ENCODE measurements at places on chromosomes 1 and 21.

- no peak for DNase-seq
Observed at GRCh38 chr1:213054733-213055591, 3.9 kb downstream of the RPS6KC1 start.

GRCh38 chr1:74161497-74161896 is 36.5 kb downstream of the LRRIQ3 start:
- DNase-seq, result no peak

- no peak for DNase-seq
Observed at GRCh38 chr1:241396747-241397681, 40.0 kb upstream of the RGS7 start.

DNA sequence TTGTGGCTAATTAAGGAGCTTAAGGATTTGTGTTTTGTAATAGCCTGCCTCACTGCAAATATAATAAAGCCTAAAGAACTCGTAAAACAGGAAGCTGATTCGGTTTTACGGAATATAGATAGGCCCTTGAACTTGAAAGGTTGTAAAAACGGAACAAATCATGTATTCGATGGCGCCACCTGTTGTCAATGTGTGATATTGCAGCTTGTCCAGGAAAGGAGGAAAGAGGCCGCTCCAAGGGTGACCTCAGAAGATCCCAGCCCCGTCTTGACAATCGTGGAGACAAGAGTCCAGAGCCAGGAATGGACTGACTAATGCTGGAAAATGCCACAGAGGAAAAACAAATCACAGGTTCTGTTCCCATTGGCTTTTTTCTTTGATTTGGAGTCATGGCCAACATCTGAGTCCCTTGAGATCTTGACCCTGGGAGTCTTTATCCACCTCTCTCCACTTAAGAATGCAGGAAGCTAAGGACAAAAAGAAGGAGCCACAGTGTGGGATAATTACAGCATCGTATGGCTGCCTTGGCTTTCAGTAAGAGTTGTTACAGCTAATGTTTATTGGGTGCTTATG is 7.0 kb upstream of the IGSF21 start:
- no peak for DNase-seq

GRCh38 chr1:76826072-76826845 is 41.0 kb upstream of the ST6GALNAC5 start:
- DNase-seq, result no peak

GRCh38 chr1:86224651-86225310 is 68.2 kb upstream of the COL24A1 start:
- no peak for DNase-seq

GRCh38 chr1:27053977-27054753 is 41.5 kb upstream of the TENT5B start:
- no peak for DNase-seq

DNA sequence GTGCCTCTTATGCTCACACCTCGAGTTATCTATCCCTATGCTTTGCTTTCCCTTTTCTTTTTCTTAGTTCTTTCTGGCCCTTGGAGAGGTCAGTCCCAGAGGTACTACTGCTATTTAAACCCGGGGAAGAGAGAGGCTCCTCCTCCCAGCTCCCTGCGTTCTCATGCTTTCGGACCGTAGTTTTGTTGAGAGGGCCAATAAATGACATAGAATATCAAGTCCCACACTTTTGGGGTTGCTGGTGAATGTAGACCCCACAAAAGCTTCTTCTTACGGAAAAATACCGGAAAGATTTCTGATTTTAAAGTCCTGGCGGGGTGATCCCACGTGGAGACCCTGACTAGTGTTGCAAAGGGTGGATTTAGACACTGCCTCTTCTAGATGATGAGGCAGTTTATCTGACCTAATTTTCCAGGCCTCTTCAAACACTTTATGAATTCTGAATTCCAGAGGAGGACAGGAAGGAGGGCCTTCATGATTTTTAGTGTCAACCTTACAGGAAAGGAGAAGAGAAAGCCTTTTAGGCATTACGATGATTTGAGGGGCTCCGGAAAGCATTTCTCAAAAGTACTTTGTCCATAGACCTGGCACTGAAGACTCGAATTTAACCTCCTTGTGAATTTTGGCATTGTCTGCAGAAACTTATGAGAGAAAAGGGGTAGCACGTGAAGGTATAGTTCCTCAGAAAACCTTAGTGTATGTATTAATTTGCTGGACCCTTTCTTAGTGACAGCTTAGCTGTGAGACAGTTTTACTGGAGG is 694 bp downstream of the TMEM167B start:
- DNase-seq, result no peak

DNA sequence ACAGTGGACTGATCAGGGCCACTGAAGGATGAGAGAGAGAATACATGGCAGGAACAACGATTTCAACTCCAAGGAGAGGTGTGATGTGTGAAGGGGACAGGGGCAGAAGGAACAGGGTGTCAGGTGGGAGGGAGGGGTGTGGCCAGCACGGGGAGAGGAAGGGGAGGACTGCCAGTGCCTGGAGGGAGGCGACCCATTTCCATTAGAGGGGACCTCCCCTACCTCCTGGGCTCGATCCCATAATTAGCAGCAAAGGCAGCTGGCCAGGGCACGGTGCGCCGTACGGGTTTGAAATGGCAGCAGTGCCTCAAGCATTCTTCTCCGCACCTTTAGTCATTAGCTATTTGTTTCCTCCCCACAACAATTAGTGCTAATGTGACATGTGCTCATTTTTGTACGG is 22.7 kb downstream of the CRYAA start:
- DNase-seq, result no peak

DNA sequence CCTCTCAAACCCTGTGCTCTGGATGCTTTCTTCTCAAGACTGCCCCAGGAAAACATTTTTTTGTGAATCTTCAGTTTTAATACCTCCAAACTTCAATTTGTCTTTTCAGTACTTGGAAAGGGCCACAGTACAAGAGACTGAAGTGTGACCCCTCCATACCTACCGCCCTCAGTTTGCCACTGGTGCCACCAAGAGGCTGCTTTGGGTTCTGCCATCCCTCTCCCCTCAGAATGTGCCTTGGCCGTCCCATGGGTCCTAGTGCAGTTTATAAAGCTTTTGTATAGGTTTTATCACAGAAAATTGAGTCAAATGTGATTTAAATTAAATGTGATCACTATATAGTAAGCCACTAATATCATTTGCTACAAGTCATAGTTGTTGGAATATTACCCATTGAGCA is 60.8 kb upstream of the PGD start:
- DNase-seq, result no peak

- no peak for DNase-seq
Observed at GRCh38 chr1:224670506-224670905, 54.4 kb downstream of the CNIH3 start.

DNA sequence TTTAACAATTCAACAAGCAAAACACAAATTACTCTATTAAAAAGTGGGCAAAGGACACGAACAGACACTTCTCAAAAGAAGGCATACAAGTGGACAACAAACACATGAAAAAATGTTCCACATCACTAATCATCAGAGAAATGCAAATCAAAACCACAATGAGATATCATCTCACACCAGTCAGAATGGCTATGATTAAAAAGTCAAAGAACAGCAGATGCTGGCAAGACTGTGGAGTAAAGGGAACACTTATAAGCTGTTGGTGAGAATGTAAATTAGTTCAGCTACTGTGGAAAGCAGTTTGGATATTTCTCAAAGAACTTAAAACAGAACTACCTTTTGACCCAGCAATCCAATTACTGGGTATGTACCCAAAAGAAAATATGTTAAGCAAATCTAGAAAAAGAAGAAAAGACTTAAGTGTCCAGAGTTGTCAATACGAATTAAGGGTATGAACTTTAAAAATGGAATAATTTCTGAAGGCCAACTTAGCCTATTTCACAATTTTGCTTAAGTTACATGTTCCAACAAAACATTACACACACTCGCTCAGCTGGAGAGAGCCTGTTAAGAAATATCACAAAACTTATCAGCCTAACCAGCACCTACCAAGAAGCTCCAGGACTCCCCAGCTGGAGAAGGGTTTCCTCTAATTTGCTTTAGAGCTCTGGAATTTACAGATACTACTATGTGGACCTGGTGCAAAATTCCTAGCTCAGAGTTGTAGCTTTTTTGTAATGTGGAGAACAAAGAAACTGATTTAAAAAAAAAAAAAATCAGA is 232.1 kb downstream of the DUSP10 start:
- DNase-seq, result no peak

DNA sequence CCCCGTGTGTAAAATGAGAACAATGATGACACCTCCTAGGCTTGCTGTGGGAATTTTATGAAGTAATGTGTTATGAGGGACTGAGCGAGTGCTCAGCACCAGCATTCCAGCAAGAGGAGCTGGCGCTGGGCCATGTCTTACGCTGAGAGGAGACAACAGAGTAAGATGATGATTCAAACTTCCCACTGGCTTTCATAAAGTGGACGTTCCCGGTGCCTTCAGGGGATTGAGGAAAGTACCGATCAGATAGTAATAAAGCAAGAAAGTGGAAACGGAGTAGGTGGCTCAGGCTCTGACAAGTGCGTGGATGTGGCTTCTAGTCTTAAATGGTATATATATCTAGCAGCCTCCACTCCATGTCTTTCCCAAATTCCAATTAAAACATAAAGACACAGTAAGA is 23.8 kb downstream of the EPHA10 start:
- no peak for DNase-seq

GRCh38 chr1:64033667-64034220 is 169.7 kb upstream of the UBE2U start:
- no peak for DNase-seq

DNA sequence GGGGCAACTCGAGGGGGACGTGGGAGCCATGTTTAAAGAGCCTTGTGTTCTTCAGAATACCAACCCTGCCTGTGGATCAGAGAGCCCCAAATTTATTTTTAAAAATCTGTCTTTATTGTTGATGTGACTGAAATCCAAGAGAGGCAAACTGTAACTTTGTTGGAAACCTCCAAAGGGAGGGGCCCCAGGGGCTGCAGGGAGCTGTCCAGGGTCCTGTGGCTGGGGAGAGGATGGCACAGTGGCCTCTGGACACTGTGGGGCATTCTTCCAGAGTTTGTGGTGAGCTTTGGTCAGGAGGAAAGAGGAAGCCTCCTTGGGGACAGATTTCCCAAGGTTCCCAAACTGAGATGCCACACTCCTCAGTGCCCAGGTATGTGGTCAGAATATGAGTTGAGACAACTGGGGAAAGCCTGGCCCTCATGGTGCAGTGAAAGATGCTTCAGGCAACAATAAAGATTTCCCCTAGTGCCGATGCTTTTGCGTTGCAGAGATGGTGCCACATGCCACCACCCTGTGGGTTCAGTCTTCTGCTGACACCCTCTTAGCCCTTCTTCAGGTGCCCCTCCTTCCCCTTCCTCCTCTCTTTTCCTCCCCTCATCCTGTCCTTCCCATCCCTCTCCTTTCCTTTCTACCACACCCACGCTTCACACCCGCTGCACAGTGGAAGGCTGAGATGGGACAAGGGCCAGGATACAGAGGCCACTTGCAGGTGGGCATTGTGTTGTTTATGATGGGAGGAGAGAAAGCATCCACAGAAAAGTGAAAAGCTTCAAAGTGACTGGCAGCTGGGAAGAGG is 122.1 kb downstream of the UCK2 start:
- DNase-seq, result no peak

GRCh38 chr1:19206947-19207346 is 3.1 kb downstream of the UBR4 start:
- DNase-seq, result no peak

- no peak for DNase-seq
Observed at GRCh38 chr21:45709696-45710268, 66.3 kb downstream of the PCBP3 start.

DNA sequence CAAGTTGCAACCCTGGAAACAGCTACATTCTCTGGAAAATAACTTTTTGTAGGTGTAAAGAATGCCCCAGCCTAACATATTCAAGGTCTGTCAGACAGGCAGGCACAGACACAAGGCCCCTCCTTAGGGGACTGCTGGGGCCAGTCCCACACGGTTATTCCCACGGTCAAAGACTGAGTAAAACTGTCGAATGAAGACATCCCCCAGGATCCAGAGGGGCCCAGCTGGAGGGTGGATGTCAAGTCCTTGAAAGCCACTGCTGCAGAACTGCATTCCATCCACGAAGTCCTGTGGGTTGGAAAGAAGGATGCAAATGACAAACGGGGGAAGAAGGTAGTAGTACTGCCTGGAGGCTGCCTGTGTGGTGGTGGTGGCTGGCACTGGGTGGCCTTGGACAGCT is 6.9 kb upstream of the RAB7B start:
- no peak for DNase-seq

GRCh38 chr21:45103971-45104520 is 29.7 kb downstream of the ADARB1 start:
- no peak for DNase-seq

DNA sequence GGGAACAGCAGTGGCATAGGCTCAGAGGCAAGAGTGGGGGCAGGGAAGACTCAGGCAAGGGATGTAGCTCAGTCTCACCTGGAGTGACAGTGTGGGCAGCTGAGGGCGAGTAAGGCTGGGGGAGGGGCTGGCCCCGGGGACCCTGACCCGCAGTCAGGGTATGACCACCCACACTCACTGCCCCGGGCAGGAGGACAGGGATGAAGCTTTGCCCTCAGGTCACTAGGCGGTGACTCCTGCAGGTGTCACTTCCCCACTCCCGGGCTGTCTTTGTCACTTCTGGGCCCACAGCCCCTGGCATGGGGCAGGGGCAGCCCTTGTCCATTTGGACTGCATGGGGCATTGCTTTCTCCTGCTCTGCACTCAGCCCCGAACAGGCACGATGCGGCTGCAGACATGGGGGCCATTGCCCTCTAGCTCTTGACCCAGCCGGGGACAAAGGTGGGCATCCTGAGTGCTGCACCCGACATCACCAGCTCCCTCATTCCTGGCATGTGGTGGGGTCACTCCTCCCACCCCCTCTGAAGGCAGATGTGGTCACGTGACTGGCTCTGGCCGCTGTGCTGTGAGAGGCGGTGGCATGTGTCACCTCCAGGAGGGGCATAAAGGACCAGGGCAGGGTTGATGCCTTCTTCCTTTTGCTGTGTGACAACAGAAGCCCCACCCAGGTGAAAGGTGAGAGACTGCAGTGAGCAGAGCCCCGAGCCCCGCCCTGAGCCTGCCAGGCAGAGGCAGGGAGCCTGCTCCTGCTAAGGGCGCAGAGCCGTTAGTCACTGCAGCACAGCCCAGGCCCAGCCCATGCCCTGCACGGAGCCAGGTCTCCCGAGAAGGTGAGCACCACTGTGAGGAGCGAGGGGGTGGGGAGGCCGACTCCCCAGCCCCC is 66.0 kb downstream of the MATN1 start:
- no peak for DNase-seq

GRCh38 chr1:245356891-245357585 is 202.3 kb downstream of the KIF26B start:
- no peak for DNase-seq

All from NCI-H1048 (cell line).